NCI-H1694 (cell line): ENCODE measurements at places on chromosomes 3 and 15.
A peak's percentile ranks its signal among the peaks of the same experiment; 100 is the strongest.

GRCh38 chr3:184377882-184378445, at the start of gene THPO:
Gene THPO, minus strand, starts transcription at chr3:184378207. Its CDS starts 1,948 bp downstream, at chr3:184376259.
- no peak for DNase-seq

DNA sequence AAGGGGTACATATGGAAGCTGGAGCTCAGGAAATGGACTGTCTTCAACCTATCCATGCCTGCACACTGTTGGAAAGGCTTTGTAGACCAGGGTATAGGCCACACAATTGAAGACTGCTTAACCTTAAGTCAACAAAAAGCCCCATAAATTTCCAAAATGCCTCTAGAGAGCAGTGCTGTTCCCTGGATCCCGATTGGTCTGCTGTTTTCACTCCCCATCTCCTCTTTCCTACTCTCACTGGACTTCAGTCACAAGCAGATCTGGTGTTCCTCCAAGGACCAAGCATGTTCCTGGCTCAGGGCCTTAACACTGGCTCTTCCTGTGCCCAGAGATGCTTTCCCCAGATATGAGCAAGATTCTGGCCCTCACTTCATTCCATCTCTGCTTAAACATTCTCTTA, 22.8 kb upstream of the LRRC34 start:
- DNase-seq: no peak

- no peak for DNase-seq
Observed at GRCh38 chr3:12903881-12904280, 62.5 kb upstream of the RPL32 start.

GRCh38 chr15:69857686-69858391, 239.9 kb downstream of the TLE3 start:
- DNase-seq: no peak

- DNase-seq: no peak
Observed at GRCh38 chr15:84983711-84984110, 2.1 kb downstream of the PDE8A start.

DNA sequence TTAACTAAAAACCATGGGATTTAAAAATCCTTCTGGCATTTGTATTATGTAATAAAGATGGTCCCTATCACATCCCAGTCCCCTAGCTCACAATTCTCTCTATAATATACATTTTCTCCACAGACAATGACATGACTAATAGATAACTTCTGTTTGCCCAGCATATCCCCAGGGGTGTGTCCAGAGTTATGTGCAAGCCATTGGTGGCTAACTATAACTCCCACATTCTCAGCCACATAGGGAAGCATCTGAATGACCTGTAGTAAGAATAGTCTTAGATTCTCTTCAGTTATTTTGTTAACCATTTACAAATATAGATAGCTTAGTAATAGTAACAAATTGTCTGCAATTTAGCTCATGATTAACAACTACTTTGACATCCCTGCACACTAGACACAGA, 52.2 kb upstream of the RBSN start:
- no peak for DNase-seq

GRCh38 chr3:194812176-194812575, 126.5 kb downstream of the FAM43A start:
- no peak for DNase-seq

- DNase-seq: peak; percentile 17
Observed at GRCh38 chr15:99100245-99101173, 4.4 kb upstream of the SYNM start.

GRCh38 chr15:69897471-69898237, 200.1 kb downstream of the TLE3 start:
- no peak for DNase-seq

DNA sequence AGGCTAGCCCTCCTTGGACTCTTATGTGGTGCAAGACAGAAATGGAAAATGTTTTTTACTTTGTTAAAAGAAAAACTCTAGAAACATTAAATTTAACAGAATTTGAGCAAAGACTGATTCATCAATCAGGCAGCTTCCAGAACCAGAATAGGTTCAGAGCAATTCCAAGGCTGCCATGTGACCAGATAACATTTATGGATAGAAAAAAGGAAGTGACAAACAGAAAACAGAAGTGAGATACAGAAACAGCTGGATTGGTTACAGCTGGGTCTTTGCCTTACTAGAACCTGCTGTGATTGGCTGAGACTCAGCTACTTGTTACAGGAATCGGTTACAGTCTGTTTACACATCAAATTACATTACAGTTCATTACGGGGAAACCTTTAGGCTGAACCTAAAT, 22.5 kb upstream of the OTOL1 start:
- no peak for DNase-seq

GRCh38 chr3:127629467-127630403, 750 bp downstream of the PODXL2 start:
- no peak for DNase-seq

GRCh38 chr3:177484926-177485325, 287.6 kb upstream of the TBL1XR1 start:
- no peak for DNase-seq

DNA sequence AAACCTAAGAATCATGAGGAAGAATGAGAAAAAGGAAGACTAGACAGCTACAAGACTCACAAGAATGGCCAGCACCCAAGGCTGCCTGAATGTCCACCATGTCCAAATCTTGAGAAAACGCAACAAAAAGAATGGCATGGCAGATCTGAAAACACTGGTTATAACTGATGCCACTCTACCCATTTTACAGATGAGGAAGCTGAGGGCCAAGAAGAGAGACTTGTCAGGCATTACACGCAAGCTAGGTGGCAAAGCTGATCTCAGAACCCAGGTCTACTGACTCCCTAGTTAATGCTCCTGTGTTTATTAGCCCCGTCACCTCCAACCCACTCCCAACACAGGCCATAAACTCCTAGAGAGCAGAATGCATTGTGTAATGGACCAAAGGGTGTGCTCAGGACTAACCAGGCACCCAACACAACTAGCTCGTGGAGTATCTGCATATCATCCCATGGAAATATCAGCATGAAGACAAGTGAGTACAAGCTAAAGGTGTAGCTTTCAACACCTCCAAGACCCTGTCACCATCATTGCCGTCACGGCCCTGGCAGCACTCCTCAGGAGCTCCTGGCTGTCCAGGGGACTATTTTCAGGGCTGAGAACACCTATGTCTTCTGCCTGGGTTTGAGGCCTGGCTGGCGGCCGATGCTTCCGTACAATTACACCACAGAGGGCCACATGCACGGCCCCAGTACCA, 111.7 kb downstream of the XXYLT1 start:
- no peak for DNase-seq

DNA sequence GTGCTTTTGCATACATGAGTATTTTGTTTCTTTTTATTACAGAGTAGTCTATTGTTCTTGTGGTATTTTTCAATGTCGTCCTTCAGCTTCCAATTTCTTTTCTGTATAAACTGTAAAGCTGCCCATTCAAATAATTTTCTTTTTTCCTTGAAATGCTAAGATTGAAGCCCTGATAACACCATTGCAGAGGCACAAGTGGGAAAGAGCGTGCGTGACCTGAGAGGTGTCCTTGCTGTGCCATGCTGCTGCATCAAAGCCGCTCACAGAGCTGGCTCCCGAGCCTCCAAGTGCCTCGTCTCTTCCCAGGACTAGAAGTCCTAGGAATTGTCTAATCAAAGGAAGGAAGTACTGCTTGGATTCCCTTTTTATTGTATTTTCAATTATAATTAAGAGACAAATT, 101.9 kb upstream of the PFN2 start:
- no peak for DNase-seq

DNA sequence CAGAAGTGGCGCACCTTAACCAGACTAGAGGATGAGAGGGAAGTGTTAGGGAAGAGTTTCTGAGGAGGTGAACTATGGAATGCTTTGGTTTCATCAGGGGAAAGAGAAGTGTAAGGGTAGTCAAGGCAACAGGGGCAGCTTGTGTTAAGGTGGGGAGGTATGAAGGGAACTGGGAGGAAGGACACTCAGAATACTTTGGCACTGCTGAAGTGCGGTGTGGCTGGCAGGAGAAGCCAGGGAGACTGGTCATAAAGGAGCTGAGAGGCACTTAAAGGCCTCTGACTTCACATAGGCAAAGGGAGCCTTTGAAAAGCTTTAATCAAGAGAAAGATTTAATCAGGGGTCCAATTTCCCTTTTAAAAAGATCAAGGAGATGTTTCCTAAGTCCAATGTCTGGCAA, 129.0 kb downstream of the ERC2 start:
- DNase-seq: no peak
